BJ (cell line): ENCODE measurements at places on chromosomes 12 and 14.

GRCh38 chr14:49933704-49934103 lies 40.8 kb downstream of the ARF6 start:
- DNase-seq = no peak

DNA sequence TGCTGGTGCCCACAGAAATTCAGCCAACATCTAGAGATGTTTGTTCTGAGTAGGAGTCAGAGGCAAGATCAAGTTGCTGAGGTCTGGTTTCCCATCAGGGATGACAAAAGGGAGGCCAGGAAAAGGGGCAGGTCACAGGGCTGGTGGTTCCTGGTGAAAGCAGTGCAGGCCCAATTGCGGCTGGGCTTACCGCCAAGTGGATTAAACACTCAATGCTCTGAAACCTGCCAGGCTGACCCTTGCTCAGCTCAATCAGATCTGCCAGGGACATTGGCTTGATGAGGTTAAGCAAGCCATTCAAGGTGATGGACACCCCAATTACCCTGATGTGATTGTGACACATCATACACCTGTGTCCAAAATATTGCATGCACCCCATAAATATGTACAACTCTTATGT lies 5.5 kb upstream of the OAS1 start:
- no peak for DNase-seq

- no peak for DNase-seq
These were observed 42.7 kb downstream of the SSH1 start for GRCh38 chr12:108814462-108815211.

DNA sequence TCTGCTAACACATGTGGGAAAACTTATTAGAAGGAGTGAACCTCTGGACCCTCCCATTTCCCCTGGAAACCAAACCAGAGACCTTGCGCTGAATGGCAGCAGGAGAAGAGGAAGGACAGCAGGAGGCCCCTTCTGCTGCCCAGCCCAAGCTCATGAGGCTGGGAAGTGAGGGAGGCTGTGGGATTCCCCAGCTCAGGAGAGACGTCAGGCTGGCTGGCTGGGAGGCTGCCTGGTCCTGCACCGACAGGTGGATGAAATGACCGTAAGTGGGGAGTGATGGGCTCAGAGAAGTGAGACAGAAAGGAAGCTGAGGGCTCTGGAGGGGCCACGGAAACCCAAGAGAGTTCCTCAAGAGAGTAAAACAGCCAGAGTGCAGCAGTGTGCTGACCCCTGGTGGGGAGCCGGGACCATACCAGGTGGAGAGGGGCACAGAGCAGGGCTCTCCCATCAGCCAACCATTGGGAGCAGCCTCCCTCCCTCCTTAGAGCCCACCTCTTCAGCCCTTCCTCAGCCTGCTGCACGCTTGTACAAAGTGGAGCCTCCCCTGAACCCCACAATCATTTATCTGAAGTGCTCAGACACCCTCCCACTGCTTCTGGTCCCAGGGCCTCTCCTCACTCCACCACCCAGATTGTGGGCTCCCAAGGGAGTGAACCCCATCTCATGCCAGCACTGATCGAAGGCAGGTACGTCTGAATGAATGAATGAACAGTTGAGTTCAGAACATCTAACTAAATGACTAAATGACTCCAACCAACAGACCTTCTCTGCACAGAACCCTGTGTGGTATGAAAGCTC lies 14.0 kb downstream of the TAMALIN start:
- no peak for DNase-seq

- no peak for DNase-seq
These were observed 19.5 kb upstream of the CDK17 start for GRCh38 chr12:96419576-96420276.

- DNase-seq = no peak
These were observed 10.2 kb downstream of the SLCO1A2 start for GRCh38 chr12:21324551-21324950.

DNA sequence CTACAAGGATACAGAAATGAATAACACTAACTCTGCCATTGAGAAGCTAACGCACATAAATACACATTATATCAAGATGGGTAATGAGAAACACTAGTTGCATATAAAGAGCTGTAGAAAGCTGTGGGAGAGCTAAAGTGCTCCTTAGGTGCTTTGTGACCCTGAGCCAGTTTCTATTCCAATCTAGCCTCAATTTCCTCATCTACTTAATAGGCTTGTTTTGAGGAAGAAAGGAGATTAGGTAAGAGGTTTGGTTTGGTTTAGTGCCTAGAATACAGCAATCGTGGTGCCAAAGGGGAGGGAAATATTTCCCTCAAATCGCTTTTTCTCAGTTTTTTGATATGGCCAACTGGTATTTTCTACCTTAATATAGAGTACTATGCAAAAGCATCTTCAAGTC lies 994 bp downstream of the SRP54 start:
- DNase-seq = no peak

GRCh38 chr12:131095826-131096680 lies 142.3 kb downstream of the ADGRD1 start:
- DNase-seq = no peak

GRCh38 chr12:54442961-54443360 lies 23.9 kb upstream of the ITGA5 start:
- no peak for DNase-seq

DNA sequence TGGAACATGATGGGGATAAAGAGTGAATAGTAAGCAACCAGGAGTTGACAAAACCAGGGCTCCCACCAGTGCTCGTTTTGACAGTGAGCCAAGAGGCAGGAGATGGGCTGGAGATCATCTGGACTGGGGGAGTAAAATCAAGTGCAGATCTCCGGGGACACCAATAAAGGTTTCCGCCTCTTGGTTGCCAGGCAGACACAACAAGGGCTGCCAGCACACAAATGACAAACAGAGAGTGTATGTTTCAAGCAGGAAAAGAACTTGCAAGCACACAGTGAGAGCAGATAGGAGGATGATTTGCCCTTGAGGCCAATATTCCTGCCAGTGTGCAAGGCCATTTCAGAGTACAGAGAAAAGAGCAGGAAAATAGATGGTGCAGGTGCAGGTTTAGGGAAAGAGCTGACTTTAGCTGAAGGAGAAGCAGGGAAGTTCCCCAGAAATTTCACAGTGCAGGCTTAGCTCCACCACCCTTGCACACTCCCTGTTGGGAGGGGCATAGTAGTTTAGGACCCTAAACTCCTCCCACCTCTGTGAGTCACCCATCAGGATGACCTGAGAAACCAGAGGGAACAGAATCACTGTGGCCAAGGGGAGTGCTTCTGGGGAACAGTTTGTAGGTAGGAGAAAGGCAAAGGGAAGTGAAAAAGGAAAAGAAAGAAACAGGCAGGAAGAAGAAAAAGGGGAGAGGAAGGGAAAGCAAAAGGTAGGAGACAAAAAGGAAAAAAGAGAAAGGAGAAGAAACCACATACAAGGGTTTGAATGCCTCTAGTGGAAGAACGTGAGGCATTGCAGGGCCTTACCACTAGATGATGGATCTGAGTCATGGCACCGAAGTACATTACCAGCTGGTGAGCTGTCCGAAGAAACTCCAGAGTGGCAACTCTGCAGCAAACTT lies 404.4 kb downstream of the SLC6A15 start:
- DNase-seq = peak; percentile 46

DNA sequence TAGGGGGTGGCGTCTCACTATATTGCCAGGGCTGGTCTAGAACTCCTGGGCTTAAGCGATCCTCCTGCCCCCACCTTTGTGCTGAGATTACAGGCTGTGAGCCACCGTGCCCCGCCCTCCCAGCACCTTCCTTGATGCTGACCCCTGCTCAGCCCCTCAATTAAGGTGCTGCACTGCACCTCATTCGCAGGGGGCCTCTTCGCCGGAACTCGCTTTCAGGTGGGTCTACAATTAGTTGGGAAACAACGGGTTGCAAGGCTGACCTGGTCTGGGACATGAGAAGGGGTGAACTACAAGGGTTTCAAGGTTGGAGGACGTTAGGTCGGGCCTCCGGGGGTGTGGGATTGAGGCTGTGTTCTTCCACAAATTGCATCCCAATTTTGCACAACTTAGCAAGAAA lies 1.2 kb upstream of the NOP2 start:
- DNase-seq = no peak

DNA sequence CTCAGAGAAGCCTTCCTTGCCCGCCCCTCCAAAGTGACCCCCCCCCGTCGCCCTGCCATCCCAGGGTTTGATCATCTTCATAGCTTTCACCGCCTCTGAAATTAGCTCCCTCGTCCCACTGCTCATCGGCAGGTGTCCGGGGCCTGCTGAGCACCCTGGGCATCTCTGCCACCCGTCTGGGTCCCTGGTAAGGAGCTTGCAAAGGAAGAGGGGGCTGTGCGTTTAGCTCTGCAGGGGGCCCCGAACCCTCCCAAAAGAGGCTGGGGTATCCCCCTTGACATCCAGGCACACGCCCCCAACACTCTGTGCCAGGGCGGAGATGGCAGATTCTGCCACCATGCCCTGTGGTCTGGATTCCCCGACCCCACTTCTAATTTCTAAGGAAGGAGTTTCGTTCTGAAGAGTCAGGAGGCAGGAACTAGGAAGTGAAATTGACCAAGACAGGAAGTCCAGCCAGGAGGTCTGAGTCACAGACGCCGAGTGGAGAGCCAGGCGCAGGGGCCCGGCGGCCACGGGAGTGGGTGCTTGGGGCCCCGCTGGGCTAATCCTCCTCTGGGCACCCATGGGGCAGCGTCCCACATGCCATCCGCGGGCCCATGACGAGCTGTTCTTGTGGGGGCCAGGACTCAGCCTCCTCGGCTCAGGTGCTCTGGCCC lies 95.7 kb downstream of the RFLNA start:
- no peak for DNase-seq

DNA sequence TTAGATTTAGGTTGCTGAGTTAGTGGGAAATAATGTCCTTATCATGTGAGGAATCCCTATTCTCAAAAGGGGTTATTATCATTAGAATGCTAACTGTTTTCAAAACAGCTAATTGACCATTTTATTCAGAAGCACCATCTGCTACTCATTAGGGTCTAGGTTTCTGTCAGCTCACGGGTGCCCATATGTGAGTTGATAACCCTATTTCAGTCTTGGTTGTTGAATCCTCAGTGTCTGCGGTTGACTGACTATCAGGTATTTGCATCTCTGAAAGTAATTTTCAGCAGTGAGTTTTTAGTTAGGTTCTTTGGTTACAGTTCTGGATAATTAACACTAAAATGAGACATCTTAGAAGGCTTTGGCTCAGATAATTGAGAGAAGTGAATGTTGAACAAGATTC lies 1404.0 kb downstream of the AACS start:
- no peak for DNase-seq

DNA sequence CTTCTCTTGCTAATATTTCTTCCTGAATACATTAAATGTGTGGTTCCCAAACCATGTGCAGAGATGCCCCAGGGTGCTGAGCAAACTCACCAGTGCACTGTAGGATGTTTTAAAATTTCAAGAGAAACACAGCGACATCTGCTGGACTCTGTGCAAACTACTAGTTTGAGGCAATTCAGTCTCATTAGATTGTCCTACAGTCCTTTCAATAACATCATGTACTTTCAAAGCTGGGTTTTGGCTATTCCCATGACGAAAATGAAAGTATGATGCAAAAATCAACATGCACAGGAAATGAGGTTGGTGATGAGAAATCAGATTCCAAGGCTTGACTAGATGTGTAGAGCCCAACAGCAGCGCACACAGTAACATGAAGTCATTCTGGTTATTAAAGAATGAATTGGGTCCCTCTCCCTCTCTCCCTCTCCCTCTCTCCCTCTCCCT lies 66.3 kb downstream of the CLIP1 start:
- DNase-seq = no peak

DNA sequence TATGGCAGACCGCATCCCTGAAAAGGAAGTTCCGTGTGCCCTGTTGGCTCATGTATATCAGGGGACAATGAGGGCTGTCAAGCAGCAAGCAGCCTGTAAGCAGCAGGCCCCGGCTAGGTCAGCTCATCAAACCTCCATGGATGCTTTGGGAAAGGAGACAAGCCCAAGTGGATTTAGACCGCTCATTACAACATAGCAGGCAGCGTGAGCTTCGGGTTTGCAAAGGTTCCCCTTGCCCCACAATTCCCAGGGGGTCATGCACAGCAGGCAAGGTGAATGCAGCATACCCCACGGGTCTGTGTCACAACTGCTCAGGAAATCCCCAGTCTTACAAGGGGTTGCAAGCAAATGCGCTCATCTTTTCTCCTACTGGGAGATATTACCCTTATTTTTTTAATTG lies 54.6 kb downstream of the KCNK13 start:
- DNase-seq = no peak

DNA sequence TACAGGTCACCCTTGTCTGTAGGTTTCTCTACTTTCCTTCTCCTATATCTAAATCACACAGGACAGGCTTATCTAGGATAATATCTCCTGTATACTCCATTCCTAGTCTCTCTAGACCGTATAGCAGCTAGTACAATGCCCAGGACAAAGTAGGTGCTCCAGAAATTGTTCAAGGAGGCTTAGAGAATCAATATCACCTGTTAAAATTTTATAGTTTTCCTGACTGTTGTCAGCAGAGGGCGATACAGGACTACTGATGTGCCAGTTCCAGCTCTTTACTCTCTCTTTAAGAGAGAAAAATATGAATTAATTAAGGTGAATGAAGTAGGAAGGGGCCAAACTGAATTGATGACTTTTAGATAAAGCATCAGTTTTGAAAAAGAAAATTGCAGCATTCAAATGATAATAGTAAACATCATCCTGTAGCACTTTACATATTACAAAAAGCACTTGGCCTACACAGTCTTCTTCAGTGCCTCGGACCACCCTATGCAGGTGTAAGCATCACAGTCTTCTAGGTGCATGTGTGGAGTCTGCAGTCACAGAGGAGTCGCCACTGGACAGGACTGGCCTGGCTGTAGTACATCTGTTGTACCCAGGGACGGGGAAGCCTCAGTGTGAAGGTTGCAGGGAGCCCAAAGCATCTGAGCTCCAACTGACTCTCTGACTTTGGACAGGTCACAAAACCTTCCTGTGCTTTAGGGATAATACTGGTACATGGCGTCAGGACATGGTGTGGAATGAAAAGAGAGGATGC lies 61.9 kb upstream of the MAX start:
- DNase-seq = no peak

- DNase-seq = peak; percentile 19
These were observed at the start of gene ANO4 for GRCh38 chr12:100794441-100795173. Gene ANO4 (plus strand): TSS chr12:100794776. CDS start chr12:100901786, 107,010 bp downstream.

DNA sequence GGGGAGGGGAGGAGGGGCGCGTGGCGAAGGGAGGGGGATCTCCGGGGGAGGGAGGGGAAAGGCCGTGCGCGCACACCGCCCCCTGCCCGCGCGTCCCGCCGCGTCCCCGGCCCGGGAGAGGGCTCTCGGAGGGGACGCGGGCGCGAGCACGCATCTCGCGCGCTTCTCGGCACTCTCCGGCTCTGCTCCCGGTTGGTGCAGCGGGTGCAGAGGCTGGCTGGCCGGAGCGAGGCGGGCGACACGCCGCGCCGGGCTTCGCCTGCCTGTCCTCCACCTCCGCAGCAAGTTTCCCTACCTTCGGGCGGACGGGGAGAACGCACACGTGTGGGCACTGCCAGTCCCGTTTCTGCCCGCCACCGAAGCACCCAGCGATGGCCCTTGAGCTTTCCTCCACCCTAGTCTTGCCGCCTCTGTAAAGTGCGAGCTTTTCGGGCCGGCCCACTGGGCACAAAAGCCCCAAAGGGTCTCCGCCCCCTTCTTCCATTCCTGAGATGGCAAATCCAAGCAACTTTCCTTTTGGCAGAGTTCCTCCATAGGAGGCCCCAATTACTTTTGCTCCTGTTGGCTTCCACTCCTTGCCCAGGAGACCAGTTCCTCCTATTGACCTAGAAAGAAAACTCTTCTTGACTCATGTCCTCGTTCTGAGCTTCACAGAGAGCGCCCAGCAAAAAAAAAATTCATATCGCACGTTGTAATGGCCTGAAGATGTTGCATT lies 363 bp upstream of the CSAD start:
- DNase-seq = no peak
